SW480 (cell line): ENCODE measurements at places on chromosomes 13 and 19.

GRCh38 chr13:48656608-48657007 lies 2.9 kb downstream of the CYSLTR2 start:
- no peak for DNase-seq

DNA sequence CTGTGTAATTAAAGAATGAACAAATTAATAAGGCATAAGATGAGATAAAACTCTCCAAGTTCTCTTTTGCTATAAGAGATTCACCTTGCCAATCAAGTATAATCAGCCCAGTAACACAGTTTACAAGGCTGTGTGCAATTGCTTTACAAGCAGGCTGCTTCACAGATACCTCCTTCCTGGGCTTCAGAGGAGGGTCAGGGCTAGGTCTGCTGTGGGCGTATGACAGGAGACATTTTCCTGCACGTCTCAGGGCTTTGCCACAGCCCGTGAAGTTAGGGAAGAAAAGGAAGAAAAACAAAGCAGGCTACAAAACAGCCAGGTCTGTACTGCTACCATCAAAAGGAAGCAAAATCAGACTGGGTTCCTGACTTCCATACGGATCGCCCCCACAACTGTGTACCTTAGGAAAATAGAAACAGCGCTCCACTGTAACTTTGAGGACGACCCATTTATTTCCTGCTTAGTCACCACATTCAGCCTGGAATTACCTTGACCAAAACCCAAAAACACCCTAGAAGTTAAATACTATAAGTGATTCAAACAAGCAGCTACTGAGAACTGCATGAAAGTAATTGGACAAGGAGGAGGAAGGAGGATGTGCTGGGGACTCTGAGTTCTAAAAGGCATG lies 12.4 kb downstream of the EFNB2 start:
- no peak for DNase-seq

- DNase-seq = no peak
Measured at GRCh38 chr13:52161181-52161646, 1.8 kb upstream of the NEK3 start.

- no peak for DNase-seq
Measured at GRCh38 chr13:93529961-93530360, 303.4 kb downstream of the GPC6 start.
